ENCODE measurements at places on chromosomes 13 and 19.

- DNase-seq: no peak
Measured at GRCh38 chr13:44664308-44664707, 88.2 kb upstream of the TSC22D1 start.

DNA sequence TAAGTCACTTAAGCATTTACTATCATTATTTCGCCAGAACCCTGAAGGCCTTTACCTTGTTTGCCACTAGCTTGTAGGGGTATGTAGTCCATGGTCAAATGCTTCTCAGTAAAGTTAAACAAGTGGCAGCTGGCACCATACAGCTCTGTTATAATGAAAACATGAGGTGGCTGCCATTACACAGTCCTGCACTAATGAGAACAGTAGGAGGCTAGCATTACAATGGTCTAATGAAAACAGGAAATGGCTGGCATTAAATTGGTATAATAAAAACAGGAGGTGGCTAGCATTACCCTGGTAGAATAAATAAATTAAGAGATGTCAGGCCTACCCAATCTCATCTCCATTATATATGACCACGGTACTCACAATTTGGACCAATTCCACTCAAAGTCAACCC lies 107.5 kb downstream of the PCDH17 start:
- DNase-seq: no peak

GRCh38 chr19:49890349-49891311 lies 6.1 kb downstream of the IL4I1 start:
- DNase-seq: no peak

DNA sequence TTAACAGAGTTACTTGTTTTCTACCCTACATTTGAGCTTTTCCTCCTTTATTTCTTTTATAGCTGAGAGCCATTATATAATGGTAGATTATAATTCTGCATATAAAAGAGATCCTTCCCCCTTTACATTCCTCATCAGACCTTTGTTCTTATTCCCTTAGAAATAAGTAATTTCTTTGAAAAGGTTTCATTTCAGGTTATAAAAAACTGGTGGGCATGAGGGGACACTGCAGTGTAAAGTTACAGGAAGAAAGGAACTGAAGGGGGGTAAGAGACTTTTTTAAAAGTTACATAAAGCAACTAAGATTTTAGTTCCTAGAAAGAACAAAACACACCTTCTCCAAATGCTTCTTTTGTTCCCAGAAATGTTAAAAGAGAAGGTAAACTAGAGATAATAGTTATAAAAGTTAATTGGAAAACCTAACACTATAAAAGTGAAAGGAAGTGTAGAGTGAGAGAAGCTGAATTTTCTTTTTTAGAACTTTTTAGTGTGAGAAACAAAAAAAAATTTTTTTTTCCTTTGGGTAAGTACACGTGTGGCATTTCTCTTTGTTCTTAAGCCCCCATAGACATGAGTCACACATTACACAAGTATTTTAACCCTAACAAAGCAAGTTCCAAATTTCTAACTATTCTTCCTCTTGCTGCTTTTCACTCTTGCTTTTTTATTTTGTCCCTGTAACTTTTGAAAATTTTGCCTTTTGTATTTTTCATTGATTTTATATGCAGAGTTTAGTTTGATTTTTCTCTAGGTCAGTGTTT lies 106.4 kb upstream of the MLNR start:
- DNase-seq: no peak

- no peak for DNase-seq
Measured at GRCh38 chr19:5956728-5957127, 21.2 kb downstream of the RANBP3 start.

Measured in hindlimb muscle (tissue), 1 donor.